ENCODE measurements at places on chromosomes 12 and 14.

DNA sequence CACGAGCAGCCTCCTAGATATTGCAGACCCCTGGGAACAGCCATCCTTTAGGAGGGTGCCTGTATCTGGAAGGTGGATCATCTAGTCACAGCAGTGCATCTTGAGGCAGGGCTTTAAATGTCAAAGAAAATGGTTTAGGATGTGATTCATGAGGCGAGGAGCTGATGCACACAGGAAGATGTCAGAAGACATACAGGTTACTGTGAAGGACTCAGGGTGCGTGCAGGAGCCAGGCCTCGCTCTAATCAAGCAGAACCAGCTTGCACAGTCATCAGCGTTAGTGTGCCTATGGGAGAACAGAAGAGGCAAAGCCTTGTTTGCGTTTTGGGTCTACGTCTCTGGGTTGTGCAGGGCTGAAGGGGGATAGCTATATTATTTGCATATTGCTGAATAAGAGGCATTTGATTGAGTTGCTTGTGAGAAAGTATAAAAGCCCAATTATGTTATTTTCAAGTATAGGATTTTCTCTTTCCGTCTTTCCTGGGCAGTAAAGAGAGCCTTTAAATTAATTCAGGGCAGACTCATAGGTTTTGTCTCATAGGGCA lies 77.3 kb upstream of the RPH3A start:
- DNase-seq: no peak

- no peak for DNase-seq
Measured at GRCh38 chr12:25592725-25593495, 39.8 kb upstream of the LMNTD1 start.

DNA sequence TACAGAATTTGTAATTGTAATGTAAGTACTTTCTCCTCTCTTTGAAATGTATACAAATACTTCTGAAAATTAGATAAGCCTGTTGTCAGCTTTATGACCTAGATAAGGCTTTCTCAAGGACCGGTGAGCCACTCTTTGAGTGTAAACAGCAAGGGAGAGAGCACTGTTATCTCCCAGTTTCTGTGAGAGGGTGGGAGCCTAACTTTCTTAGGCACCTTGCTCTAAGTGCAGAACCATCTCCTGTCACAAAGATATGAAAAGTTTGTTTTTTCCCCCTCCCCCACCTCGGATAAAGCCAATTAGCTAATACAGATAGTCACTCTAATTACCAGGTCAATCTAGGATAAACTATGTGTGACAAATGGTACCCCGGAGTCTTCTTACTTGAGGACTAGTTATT lies 35.8 kb downstream of the CAPS2 start:
- no peak for DNase-seq

- DNase-seq: no peak
Measured at GRCh38 chr14:62706217-62706616, 339.0 kb downstream of the KCNH5 start.

DNA sequence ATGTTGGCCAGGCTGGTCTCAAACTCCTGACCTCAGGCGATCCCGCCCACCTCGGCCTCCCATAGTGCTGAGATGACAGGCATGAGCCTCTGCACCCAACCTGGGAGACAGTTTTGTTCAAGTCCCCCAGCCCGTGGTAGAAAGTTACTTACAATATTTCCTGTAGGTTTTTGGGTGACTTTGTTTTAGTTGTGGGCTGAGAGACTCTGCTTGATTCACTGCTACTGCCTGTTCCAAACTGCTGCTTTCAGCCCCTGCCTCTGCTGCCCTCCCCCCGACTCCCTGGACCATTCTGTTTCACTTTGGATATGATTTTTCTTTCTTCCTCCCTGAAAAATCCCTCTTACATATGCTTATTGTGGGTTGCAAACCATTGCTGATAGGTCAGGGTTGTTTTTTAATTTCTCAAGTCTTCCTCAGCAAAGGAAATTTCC lies 13.4 kb upstream of the PCNX1 start:
- no peak for DNase-seq

DNA sequence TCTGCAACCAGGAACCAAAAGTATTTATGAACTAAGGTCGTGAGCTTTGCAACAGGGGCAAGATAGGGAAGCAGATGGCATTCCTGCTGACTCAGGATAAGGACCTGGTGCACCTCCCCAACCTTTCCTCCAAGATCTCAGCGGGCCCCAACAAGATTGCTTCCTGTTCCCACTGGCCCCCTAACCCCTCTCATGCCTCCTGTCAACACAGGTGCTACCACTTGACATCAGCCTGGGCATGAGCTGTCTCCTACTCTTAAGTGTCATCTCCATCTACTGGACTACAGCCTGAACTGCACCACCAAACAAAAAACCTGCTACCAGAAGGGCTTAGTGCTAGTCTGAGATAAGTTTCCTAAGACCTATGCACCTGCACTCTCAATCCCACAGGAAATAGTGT lies 32.7 kb downstream of the MED6 start:
- no peak for DNase-seq

DNA sequence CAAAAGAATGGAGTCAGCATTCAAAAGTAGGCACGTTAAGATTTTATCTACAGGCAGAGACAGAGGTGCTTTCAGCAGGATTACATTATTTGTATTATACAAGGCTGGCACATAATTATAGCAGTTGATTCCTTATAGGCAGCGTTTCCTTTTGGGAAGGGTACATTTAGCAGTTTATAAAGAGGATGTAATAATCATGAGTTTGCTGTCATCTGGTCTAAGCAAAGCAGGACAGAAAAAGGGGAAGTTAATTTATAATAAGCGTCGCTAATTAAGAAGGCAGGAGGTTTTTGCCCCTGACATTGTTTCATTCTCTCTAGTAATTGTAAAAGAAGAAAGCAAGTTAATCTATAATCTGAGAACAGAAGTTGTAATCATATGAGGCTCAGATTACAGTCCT lies 259.9 kb upstream of the MDGA2 start:
- no peak for DNase-seq

DNA sequence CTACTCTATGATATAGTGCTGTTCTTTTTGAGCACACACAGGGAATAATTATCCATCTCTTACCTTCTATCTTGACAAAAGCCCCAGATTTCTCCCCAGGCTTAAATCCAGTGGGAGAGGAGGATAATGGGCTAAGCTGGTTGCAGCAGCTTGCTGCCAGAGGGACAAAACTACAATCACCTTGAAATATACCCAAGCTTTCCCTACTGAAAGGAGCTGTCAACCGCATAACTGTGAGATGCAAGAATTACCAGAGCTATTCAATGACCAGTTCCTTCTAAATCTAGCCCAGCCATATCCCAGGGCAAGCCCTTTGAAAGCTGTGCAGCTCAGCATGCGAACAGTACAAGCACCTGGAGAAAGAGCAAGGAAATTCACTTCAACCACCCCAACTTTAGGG lies 943 bp upstream of the MGAT4C start:
- no peak for DNase-seq

DNA sequence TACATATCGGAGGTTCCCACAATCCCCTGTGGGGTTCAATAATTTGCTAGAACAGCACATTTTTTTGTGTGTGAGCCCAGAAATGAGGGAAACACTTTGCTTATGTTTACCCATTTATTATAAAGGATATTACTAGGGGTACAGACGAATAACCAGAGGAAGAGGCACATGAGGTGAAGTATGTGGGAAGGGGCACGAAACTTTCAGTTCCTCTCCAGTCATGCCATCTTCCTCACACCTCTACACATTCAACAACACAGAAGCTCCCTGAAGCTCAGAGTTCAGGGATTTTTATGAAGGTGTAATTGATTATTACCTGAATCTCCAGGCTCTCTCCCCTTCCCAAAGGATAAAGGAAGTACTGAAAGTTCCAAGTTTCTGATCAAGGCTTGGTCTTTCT lies 30.2 kb upstream of the DYRK2 start:
- no peak for DNase-seq

DNA sequence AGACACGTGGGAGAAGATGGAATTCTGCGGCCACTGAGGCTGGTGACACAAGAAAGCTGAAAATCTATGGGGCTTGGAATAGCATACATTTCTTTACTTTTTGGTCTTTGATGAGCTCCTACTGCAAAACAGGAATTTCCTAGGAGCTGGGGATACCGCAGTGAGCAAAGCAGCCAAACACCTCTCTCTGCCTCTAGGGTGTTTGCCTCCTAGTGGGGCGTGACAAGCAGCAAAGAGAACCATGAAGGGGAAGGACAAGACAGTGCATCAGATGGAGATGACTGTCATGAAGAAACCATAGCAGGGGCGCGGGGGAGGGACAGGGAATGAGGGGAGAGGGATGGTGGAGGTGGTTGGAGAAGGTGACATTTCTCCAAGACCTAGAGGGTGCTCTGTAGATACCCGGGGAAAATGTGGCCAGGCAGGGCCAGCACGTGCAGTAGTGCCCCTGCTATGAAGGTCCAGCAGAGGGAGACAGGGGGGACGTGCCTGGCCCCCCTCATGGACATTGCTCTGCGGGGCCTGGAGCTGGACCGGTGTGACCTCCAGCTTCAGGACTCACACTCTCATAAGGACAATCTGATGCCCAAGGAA lies 58.6 kb downstream of the SERPINA3 start:
- DNase-seq: peak; percentile 60

DNA sequence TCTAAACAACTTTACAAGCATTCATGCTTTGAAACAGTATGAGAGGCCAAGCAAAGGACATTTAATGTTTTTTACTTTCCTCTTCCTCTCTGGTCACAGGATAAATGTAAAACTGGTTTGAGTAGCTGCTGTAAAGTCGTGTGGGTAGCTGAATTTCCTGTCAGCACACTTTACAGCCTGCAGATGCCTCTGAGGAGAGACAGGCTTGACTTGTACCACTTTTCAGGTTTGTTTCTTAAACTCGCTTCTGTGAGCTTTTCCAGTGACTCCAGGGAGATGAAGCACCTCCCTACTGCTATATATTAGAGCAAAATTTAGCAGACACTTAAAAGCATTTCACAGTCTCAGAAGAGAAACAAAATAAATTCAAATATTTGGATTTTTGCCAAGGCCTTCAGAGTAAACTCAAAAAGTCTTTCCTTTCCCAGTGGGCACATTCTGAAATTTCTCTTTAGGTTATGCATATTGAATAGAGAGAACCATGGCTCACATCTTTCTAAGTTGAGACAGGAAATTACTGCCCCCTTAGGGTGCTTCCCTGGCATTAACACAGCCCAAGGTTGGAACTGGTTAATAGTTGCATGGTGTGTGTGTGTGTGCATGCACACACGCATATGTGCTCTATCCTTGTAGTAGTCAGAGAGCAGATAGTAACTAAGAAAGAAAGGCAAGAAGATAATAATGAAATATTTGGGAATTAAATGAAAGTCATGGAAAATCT lies 557.3 kb upstream of the MIS18BP1 start:
- no peak for DNase-seq

DNA sequence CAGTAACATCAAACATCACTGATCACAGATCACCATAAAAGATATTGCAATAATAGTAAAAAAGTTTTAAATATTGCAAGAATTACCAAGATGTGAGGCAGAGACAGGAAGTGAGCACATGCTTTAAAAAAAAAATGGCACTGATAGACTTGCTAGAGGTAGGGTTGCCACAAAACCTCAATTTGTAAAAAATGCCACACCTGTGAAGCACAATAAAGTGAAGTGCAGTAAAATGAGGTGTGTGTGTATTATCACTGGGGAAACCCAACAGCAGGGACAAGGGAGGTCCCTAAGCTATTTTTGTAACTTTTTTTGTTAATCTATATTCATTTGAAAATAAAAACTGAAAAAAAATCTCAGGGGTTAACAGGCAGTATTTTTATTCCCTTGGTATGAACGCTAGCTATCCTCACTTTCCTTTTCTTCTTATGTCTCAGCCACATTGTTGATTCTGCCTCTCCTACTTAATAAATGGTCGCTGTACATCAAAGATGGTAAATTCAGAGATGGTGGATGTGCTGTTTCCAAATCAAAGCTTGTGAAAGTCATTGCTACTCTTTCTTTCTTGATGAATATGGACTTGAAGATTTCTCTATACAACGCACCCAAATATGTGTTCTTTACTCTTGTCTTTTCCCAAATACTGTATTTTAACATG lies 14.0 kb upstream of the KLRD1 start:
- no peak for DNase-seq

- no peak for DNase-seq
Measured at GRCh38 chr14:32372154-32372553, 43.1 kb downstream of the AKAP6 start.

DNA sequence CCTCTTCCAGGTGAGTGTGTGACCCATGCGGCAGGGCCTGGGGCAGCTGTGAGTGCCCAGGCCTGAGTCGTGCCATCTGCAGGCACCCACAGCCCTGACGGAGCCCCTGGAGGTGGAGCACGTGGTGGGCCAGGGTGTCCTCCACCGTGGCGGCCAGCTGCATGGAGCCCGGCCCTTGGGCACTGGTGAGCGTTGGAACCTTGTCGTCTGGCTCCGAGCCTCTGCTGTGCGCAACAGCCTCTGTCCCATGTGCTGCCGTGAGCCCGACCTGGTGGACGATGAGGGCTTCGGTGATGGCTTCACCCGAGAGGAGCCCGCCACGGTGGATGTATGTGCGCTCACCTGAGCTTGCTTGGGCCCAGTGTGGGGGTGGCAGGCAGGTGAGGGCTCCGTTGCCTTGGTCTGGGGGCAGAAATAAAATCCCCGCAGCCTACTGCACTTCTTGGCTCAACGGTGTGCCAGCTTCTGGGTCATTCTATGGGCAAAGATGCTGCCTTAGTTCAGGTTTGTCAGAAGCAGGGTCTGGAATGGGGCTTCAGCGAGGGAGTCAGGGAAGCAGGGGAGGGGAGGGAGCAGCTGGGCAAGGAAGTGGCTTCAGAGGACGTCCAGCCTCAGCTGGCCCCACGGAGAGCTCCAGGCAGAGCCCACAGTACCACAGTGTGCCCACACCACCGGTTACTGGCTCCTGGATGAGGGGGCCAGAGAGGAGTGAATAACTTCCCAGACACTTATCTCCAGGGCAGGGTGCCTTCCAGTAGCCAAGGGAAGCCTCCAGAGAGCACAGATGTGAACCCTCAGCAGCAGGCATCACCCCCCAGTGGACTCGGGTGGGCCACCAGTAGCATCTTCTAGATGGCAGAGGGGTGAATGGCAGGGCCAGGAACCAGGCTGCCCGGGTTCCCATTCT lies 1.2 kb upstream of the ARL6IP4 start:
- DNase-seq: no peak

GRCh38 chr12:106309671-106310505 lies 7.4 kb downstream of the TCP11L2 start:
- no peak for DNase-seq

DNA sequence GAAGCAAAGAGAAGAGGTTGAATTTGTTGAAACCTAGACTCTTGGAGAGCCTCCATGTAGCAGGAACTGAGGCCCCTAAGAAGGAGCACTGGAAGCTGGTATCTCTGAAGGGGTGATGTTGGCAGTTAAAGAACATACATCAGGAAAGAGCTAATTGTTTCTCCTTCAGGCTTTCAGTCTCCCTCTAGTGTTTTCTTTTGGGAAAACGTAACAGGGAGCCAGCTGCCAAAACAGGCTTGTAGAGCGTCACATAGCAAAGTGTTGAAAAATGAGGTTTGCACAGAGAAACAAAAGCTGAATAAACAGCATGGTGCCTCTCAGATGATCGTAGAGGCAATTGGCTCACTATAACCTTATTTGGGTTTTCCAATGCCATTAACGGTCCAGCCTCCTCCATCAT lies 46.9 kb upstream of the CAND1 start:
- DNase-seq: no peak

- no peak for DNase-seq
Measured at GRCh38 chr14:50875359-50876070, 3.7 kb downstream of the ABHD12B start.

- DNase-seq: no peak
Measured at GRCh38 chr12:17020765-17021164, 414.8 kb upstream of the LMO3 start.
